HFF-Myc (cell line): ENCODE measurements at places on chromosomes 5 and 9.

- no peak for DNase-seq
Measured at GRCh38 chr9:4499917-4500316, 9.6 kb downstream of the SLC1A1 start.

- no peak for DNase-seq
Measured at GRCh38 chr9:23849379-23850035, 23.5 kb upstream of the ELAVL2 start.

DNA sequence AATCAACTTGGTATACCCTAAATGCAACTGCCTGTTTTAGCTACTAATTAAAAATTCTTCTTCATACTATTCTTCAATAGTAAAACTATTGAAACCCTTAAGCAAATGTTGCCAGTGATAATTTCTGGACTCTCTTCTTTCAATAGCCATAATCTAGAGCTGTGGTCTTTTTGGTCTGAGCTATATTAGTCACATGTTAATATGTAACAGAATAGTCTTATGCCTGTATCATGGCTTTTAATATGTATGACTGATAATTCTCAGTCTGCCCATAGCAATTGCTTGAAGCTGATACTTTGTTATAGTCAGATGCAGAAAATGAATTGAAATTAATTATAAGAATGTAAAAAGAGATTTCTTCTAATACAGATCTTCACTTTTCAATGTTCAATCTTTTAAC lies 1871.9 kb upstream of the CDH6 start:
- DNase-seq = no peak

- DNase-seq = no peak
Measured at GRCh38 chr5:174378121-174378874, 332.8 kb downstream of the NSG2 start.

DNA sequence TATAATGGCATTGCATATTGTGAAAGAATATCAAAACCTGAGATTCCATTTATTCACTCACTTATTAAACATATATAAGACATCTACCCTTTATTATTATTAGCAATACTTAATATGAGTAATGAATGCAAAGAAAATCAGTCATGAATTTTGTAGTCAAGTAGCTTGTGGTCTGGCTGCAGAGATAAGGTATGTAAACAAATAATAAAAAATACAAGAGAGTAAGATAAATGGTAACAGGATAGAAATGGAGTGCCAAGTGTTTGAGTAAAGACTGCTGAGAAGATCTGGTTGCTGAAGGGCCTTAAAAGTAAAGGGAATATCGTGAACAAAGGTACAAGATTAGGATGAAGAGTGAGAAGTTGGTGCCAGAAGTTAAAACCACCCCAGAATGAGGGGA lies 18.4 kb downstream of the TRIM32 start:
- DNase-seq = no peak

DNA sequence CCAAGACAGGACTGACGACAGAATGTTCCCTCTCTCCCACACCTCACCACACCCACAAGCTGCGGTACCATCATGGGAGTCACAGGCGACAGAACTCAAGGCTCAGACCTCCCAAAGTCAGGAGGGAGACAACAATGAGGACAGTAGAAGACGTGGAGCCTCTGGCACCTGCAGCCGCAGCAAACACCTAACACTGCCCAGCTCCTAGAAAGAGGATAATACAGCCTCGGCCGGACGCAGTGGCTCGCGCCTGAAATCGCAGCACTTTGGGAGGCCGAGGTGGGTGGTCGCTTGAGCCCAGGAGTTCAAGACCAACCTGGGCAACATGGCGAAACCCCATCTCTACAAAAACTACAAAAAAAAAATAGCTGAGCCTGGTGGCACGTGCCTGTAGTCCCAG lies 13.2 kb upstream of the PRDM12 start:
- no peak for DNase-seq

DNA sequence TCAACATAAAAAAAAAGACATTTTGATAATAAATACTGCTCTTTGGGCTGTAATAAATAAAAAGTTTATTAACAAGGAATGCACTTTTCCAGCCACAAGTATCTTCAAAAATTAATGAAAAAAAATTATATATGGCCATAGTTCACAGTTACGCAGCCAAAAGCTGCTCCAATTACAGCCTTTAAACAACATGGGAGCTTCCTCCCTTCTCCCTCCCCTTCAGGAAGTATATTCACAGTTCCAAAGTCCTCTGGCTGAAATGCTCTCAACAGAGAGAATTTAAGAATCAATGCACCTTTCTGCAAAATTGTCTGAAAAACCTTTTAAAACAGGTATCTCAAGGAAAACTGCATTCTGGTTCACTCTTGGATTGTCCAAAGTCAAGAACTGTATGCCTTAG lies 5.9 kb downstream of the PLK2 start:
- no peak for DNase-seq

- no peak for DNase-seq
Measured at GRCh38 chr5:139061274-139061673, 136.9 kb downstream of the SIL1 start.

DNA sequence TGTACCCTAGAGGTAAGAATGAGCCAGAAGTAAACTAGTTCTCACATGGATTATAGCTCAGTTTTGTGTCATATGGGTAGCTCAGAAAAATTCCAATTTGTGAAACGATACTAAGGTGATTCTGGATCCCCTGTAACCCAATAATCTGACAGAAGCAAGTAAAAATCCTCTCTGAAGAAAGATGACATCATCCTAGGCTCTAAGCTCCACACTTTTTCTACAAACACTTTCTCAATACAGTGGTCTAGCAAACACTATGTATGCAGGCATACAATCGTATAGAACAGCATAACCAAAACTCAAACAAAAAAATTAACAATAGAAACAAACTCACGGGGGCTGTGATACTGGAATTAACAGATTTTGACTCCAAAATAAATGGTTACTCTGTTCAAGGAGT lies 26.7 kb upstream of the ZNF169 start:
- no peak for DNase-seq

DNA sequence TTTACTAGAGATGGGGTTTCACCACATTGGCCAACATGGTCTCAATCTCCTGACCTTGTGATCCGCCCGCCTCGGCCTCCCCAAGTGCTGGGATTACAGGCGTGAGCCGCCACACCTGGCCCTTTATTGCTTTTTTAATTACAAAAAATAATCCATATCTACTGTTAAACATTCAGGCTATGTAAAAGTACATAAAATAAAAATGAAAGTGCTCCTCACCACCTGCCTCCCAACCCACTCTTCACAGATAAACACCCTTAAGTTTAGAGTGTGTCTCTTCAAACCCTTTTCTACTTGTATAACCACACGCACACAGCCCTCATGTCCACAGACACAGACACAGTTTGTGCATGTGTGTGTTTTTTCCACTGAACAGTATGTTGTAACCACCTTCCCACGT lies 16.7 kb downstream of the TSC1 start:
- no peak for DNase-seq

- DNase-seq = no peak
Measured at GRCh38 chr5:33297760-33298216, 143.0 kb upstream of the TARS1 start.

DNA sequence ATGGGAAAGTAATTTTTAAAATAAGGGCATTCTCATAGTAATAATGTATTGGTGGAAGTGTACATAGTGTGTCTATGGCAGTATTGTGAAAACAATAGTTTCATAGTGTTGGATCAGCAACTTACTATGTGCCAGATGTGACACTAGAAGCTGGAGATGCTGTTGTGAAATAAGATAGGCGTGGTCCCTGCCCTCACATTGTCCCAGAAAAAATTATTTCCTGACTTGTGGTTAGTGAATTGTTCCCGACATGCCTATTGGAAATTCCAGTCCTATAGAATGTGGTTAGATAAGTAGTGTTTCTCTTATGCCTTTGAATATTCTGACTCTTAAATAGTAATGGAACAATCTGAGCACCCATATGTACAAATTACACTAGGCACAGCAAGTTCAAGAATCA lies 55.3 kb upstream of the MTAP start:
- no peak for DNase-seq

DNA sequence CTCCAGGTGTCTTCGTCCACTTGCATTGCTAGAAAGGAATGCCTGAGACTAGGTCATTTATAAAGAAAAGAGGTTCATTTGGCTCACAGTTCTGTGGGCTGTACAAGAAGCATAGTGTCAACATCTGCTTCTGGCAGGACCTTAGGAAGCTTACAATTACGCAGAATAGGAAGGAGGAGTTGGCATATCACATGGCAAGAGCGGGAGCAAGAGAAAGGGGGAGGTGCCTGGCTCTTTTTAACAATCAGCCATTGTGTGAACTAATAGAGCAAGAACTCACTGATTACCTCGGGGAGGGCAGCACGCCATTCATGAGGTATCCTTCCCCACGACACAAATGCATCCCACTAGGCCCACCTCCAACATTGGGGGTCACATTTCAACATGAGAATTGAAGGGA lies 134.4 kb upstream of the EFNA5 start:
- no peak for DNase-seq

GRCh38 chr5:124060413-124061067 lies 548.6 kb downstream of the CSNK1G3 start:
- no peak for DNase-seq

DNA sequence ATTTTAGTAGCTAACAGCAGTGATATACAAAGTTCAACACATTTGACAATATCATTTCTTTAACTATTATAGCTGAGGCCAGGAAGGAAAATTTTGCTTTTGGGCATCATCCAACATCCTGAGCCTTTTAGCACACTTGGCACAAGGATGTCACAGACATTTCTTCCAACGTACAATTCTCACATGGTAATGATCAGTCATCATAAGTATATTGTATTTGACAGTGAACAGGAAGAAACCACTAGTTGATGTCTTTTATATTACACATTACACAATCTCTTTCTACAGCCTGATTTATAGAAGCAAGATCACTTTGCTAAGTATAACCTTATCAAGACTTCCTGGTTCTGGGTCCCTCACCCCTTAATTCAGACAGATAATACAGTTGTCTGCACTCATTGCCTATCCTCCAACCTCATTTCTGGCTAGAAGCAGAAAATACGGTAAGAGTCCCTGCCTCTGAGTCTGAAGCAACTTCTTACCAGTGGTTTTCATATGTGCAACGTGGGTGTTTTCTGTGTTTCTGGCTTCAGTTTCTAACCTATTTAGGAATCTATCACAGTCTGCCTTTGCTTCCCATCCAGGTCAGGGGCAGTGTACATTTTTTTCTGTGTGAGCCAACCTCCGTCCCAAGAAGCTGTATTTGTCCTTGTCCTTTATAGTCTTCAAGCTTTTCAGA lies 167.8 kb downstream of the PAM start:
- DNase-seq = no peak

DNA sequence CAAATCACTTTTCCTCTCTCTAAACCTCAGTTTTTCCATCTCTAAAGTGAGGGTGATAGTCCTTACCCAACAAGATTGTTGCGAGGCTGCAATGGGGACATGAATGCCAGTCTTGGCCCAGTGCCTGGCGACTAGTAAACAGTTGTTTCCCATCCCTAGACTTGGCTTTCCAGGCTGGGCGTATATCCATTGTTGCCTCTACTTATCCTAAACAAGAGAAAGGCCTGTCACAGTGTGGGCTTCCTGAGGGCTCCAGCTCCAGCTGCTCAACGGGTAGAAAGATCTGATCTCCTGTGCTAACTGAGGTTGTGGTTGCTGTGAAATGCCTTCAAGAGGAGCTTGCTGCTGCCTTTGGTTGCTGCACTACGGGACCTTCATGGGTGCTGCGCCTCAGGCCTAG lies 142.0 kb downstream of the NSG2 start:
- no peak for DNase-seq

- no peak for DNase-seq
Measured at GRCh38 chr5:110900829-110901228, 162.0 kb downstream of the SLC25A46 start.

DNA sequence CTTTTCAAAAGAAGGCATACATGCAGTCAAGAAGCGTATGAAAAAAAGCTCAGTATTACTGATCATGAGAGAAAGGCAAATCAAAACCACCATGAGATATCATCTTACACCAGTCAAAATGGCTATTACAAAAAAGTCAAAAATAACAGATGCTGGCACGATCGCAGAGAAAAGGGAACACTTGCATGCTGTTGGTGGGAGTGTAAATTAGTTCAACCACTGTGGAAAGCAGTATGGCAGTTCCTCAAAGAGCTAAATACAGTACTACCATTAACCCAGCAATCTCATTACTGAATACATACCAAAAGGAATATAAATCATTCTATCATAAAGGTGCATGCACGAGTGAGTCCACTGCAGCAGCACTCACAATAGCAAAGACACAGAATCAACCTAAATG lies 24.5 kb downstream of the RETREG1 start:
- no peak for DNase-seq

DNA sequence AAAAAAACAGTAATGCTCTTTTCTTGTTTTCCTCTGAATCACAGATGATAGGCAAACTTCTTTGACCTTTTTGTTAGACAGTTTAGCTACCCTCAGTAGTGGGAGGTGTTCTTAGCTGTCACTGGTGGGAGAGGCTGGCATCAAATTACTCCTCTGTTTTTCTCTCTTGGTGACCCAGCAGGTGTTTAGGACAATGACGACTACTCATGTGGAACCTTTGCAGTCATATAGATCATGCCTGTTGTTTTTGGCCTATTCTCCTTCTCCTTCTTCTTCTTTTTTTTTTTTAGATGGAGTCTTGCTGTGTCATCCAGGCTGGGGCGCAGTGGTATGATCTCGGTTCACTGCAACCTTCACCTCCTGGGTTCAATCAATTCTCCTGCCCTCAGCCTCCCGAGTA lies 15.4 kb upstream of the NPR2 start:
- no peak for DNase-seq

DNA sequence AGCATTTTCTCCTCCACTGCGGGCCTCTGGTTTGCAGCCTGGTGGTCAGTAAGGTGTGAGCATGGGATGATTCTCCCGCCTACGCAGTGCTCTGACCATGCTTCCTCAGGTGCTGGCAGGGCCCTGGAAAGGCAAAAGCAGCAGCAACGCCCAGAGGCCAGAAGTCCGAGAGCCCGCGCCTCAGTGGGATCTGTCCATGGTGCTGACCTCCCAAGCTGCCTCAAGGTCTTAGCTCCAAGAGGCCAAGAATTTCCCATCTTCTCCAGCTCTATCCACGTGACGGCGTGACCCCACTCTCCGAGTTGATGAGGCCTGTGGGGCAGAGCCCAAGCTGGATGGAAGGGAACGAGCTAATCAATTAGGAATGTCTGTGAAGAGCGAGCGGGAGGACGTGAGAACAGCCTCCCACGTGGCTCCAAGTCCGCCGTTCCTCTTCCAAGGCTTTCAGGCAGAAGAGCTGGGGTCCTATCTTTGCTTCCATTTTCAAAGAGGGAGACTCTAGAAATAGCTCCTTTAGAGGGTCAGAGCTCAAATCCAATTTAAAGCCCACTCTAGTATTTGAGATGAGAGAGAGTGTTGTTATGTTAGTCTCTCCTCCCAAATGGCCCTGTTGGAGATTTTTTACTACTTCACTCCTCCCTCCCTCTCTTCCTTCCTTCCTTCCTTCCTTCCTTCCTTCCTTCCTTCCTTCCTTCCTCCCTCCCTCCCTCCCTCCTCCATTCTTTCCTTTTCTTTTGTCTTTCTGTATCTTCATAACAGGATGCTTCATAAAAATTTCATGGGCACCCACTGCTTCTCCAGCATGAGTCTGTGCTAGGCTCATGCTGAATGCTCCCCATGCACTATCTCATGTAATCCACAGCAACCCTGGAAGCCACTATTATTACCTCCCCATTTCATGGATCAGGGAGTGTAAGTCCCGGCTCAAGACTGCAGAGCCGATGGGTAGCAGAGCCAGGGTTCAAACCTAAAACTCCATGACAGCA lies 69.3 kb downstream of the OLFM1 start:
- peak; percentile 2 for DNase-seq
